ENCODE measurements at places on chromosomes 12 and 14. TPM values are rescaled to one million over a fixed set of nuclear protein-coding genes. Genes with fewer than 3 reads are reported as not detected.

SAMD4A gene
- total RNA-seq, result 16.2 TPM

NOP9 gene
- total RNA-seq, result 13.4 TPM

NEDD8 gene
- total RNA-seq, result 277 TPM

ESPL1 gene
- 1.9 TPM for total RNA-seq

APOF gene
- total RNA-seq, result not detected

RNF212B gene
- not detected for total RNA-seq

SLC16A7 gene
- 48.9 TPM for total RNA-seq

RIMKLB gene
- 28.0 TPM for total RNA-seq

CLEC9A gene
- not detected for total RNA-seq

SLC25A47 gene
- total RNA-seq, result not detected

TMEM132C gene
- total RNA-seq, result not detected

KRT6C gene
- not detected for total RNA-seq

GUCY2C gene
- not detected for total RNA-seq

CDC42BPB gene
- total RNA-seq, result 60.5 TPM

TRPV4 gene
- total RNA-seq, result 1.1 TPM

PIWIL1 gene
- total RNA-seq, result not detected

EIF2S1 gene
- 201 TPM for total RNA-seq

PLXNC1 gene
- 21.1 TPM for total RNA-seq

CATSPERB gene
- not detected for total RNA-seq

ASIC1 gene
- 3.7 TPM for total RNA-seq

TEAD4 gene
- 2.5 TPM for total RNA-seq

GATC gene
- total RNA-seq, result 12.2 TPM

TRHDE gene
- total RNA-seq, result 16.2 TPM

MIPOL1 gene
- 10.2 TPM for total RNA-seq

A2M gene
- total RNA-seq, result 10.1 TPM

SYCP3 gene
- total RNA-seq, result 0.34 TPM

RTN1 gene
- 0.16 TPM for total RNA-seq

PPFIBP1 gene
- 45.8 TPM for total RNA-seq

TMEM19 gene
- total RNA-seq, result 24.0 TPM

EML1 gene
- total RNA-seq, result 84.0 TPM

TPI1 gene
- total RNA-seq, result 968 TPM

PMCH gene
- total RNA-seq, result 0.16 TPM

FBXO21 gene
- 117 TPM for total RNA-seq

KHNYN gene
- total RNA-seq, result 42.2 TPM

ACIN1 gene
- 101 TPM for total RNA-seq

RERG gene
- not detected for total RNA-seq

TECPR2 gene
- 10.1 TPM for total RNA-seq

C12orf54 gene
- not detected for total RNA-seq

STAT6 gene
- total RNA-seq, result 93.7 TPM

RTL1 gene
- under 0.01 TPM for total RNA-seq

CELA1 gene
- total RNA-seq, result not detected

TCTN2 gene
- 11.0 TPM for total RNA-seq

Measured in bronchial smooth muscle cell (primary cell).